Anterior cingulate cortex (tissue), 58 donors: ENCODE measurements at places on chromosomes 11 and 22.

DNA sequence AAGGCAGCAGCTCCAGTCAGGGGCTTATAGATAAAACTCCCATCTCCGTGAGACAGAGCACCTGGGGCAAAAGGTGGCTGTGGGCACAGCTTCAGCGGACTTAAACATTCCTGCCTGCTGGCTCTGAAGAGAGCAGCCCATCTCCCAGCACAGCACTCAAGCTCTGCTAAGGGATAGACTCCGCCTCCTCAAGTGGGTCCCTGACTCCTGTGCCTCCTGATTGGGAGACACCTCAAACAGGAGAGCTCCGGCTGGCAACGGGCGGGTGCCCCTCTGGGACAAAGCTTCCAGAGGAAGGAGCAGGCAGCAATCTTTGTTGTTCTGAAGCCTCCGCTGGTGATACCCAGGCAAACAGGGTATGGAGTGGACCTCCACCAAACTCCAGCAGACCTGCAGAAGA, 279.4 kb downstream of the LARGE1 start:
- DNase-seq = no peak

DNA sequence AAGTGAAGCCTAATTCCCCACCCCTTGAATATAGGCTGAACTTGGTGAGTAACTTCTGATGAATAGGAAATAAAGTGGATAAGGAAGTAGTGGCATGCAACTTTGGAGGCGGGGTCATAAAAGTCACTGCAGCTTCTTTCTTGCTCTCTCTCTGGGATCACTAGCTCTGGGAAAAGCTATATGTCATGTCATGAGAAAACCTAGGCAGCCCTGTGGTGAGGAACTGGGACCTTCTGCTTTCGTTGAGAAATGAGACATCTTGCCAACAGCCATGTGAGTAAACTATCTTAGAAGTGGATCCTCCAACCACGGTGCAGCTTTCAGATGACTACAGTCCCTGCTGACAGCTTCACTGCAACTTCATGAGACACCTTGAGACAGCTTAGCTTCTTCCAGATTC, 15.7 kb downstream of the ZNF214 start:
- no peak for DNase-seq

- DNase-seq = peak; percentile 49
Measured at GRCh38 chr11:79173615-79174014, 267.2 kb downstream of the TENM4 start.

GRCh38 chr11:33920838-33921613, 29.1 kb upstream of the LMO2 start:
- DNase-seq = no peak

- DNase-seq = no peak
Measured at GRCh38 chr11:13016415-13016814, 7.3 kb downstream of the RASSF10 start.

GRCh38 chr11:126719740-126720139, 280.8 kb downstream of the KIRREL3 start:
- DNase-seq = no peak

DNA sequence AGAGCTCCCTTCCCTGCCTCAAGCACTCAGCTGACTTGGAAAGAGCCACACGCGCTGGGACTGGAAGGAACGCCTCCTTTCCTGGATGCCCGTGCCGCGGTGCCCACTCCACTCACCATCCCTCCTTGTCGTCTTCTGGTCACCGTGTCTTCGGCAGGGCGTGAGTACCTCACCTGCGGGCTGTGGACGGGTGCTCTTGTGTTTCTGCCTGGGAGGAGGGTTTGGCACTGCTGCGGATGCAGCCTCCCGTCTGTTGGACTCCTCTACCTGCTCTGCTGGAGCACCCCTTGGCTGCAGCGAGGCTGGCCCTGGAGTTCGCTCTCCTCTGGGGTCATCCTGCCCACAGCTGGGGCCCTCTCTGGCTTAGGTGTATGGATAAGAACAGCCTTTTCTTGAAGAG, 612.7 kb downstream of the BRD1 start:
- no peak for DNase-seq

DNA sequence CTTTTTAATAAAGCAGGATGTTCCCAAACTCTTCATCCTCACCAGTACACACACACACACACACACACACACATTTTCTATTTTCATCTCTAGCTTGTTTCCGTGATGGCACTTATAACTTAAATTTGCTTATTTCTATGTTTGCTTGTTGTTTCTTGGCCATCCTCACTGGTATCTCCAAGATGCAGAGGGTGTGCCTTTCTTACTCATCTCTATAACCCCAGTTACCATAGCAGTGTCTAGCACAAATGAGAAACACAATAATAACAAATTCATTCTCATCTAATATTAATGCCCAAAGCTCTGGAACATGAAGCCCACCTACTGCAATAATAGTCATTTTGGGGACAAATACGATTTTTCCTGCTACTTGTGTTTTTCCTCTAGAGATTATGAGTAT, 156.3 kb downstream of the GRM5 start:
- DNase-seq = no peak

DNA sequence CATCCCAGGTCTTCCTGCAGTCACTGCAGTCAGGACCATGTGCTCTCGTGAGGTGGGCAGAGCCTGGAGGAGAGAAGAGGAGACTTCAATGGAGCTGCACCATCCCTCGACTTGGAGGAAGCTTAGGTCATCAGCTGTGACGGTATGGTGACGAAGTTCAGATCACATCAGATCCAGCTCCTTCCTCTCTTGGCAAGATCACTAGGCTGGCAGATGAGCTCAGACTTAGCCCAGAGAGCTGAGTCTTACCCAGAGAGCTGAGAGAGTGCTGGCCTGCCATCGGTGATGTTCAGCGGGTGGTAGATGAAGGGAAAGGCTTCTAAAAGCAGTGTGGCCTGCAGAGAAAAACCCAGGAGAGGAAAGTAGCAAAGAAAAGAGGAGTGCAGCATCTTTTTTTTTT, 1.8 kb upstream of the SLC15A3 start:
- no peak for DNase-seq

- DNase-seq = peak; percentile 97
Measured at GRCh38 chr11:62831520-62832335, at the start of gene STX5. Gene STX5 (minus strand): TSS chr11:62832051. CDS start chr11:62831243, 808 bp downstream.

DNA sequence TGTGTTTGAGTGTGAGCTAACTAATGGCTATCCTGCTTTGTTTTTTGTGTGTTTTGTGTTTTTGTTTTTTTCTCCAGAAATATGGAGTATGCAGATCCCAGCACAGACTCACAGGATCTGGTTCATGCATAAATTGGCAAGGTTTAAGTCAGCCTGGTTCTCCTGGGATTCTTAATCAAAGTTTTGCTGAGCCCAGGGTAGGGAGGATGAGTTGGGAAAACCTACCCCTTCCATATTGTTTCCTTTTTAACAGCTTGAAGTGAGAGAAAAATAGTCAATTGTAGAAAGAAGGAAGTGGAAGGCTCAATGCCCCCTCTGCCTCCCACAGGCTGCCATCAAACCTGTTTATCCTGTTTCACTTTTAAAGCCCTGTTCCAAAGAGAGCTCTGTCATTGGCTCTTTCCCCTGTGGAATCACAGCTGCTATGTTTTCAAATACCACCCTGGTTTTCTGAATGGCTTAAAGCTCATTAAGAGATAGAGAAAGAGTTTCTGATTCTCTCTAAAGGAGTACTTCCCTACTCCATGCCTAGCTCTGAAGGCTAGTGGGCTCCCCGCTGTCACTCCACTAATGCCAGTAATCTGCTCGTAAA, 23.4 kb upstream of the CADM1 start:
- no peak for DNase-seq
